ENCODE measurements at places on chromosomes 5 and 9. TPM values are rescaled to one million over a fixed set of nuclear protein-coding genes. Genes with fewer than 3 reads are reported as not detected.

The BAAT gene
- total RNA-seq: not detected

The TTC23L gene
- total RNA-seq: not detected

The CCL28 gene
- total RNA-seq: 0.18 TPM

The KCNV2 gene
- not detected for total RNA-seq
